ENCODE measurements at places on chromosomes 7 and 10. TPM values are rescaled to one million over a fixed set of nuclear protein-coding genes. Genes with fewer than 3 reads are reported as not detected.

GRCh38 chr7:30916767-30917166, 5.1 kb downstream of the AQP1 start:
- DNase-seq, result no peak

DNA sequence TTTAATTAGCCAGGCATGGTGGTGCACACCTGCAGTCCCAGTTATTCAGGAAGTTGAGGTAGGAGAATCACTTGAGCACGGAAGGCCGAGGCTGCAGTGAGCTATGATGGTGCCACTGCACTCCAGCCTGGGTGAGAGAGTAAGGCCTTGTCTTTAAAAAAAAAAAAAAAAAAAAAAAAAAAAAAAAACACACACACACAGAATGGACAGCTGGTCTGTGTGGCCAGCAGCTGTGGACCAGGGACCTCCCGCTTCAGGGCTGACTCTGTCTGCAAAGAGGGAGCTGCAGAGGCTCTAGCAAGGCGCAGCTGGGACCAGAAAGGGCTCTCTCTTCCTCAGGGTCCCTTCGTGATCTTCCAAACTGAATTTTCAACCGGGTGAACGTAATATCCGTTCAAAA, 53.6 kb upstream of the DNAAF5 start:
- DNase-seq, result no peak

DNA sequence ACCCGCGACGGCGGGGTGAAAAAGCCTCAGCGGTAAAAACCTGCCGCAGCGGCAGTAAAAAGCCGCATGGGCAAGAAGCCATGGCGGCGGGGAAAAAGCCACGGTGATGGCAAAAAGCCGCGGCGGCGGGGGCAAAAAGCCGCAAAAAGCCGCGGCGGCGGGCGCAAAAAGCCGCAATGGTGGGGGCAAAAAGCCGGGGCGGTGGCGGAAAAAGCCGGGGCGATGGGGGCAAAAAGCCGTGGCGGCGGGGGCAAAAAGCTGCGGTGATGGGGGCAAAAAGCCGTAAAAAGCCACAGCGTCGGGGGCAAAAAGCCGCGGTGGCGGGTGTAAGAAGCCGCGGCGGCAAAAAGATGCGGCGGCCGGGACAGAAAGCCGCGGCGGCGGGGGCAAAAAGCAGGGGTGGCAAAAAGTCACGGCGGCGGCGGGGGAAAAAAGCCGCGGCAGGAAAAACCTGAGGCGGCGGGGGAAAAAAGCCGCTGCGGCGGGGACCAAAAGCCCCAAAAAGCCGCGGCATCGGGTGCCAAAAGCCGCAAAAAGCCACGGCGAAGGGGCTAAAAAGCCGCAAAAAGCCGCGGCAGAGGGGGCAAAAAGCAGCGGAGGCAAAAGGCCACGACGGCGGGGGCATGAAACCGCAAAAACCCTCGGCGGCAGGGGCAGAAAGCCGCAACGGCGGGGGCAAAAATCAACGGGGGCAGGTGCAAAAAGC, 488.5 kb downstream of the ZNF33B start:
- DNase-seq, result no peak

NUTM2E gene
- total RNA-seq, result not detected
